ENCODE measurements at places on chromosomes 12 and 14. TPM values are rescaled to one million over a fixed set of nuclear protein-coding genes. Genes with fewer than 3 reads are reported as not detected.

- no peak for DNase-seq
Measured at GRCh38 chr12:94190623-94191022, 42.2 kb downstream of the PLXNC1 start.

DNA sequence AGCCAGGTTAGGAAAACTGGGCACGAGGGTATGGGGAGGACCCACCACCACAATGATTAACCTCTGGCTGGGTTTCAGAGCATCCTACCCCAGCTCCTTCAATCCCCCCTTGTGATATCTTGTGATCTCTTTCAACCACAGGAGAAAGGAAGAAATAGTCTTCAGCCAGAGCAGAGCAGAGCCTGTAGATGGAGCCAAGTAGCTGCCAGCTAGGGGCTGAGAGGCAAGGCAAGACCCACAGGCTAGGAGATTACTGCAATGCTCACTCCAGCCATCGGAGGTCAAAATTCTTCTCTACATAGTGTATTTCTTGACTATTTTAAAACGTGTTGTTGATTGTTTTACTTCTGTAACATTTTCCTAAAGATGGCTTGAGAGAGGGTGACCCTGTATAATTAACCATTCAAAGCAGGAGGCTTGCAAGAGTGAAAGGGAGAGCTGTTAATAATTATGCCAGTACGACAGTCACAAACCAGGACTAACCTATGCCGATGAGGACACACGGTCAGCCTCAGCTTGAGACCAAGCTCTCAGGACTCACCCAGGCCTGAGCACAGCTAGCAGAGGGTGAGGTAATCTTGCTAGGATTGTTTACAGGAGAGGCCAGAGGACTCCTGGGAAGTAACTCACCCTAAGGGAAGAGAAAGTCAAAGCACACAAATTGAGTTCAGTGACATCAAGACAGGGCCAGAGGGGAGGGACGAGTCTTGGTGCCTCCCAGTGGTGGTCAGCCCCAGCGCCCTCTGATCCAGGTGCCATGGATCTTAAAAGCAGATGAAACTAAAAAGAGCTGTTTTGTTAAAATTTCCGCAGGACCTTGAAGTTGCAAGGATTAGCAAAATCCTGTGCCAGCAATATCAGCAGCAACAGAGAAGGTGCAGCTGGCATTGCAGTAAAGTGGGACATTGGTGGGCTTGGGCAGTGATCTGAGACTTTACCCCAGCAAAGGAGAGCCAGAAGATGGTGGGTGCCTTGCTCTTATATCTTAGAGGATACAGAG is 29.8 kb upstream of the CDKN3 start:
- peak; percentile 71 for DNase-seq

GRCh38 chr14:65213316-65213715 is 111.0 kb upstream of the MAX start:
- peak; percentile 27 for DNase-seq

Gene SRSF9
- 104 TPM for total RNA-seq

Gene CLEC6A
- total RNA-seq: not detected
